ENCODE measurements at places on chromosomes 11 and 22. TPM values are rescaled to one million over a fixed set of nuclear protein-coding genes. Genes with fewer than 3 reads are reported as not detected.

- H3K27ac ChIP-seq: peak overlapping the region; percentile 96
- H3K36me3 ChIP-seq: no peaks in the 10 kb centered on the region
- DNase-seq: no peak
- H3K4me1 ChIP-seq: peaks cover 36% of the 10 kb centered on the region
- H3K27me3 ChIP-seq: no peaks in the 10 kb centered on the region
Observed at GRCh38 chr22:42080287-42080686, 787 bp downstream of the SMDT1 start.

DNA sequence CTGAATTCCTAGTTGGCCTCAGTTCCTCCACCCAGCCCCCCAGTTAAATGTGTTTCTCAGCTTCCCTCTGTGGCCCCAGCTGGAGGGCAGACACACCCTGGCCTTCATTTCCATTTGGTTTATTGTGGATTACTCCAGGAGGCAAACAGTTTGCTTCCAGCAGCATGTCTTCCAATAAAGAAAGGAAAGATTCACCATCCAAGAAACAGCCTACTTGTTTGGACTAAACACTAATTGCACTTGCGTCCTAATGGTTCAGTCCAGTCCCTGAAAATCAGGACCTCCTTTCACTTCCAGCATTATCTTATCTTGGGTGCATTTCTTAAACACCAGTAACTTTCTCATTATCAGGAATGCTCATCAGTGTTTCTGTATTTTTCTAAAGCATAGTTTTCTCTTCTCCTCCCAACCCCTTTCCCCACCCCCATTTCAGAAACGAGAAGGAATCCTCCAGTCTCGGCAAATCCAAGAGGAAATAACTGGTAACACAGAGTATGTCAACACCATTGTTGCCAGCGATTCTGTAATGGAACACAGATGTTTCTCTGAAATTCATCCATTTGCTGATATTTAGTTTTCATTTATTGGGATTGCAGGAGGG is 130.9 kb downstream of the PARVA start:
- no peaks in the 10 kb centered on the region for H3K4me1 ChIP-seq
- H3K4me3 ChIP-seq: no peak overlapping the region
- peak overlapping the region; percentile 32 for H3K27ac ChIP-seq
- no peaks in the 10 kb centered on the region for H3K27me3 ChIP-seq
- peaks cover 4% of the 10 kb centered on the region for H3K36me3 ChIP-seq

The CATSPER1 gene
- not detected for total RNA-seq

The ACR gene
- 0.85 TPM for total RNA-seq

DNA sequence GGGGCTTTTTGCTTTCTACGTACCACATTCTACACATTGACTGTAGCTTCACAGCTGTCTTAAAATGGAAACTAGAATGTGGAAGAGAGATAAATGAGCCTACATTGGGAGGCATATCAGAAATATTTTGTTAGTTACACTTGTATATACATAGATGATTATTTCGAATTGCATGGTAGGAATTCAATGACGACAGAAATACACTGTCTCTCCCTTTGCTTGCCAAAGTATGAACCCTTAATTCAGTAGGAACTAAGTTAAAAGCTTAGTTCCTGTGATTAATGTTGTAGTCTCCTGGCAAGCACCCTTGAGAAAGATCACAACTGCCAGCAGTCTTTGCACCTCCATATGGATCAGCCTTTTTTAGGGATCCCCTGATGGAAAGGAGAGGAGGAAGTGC is 10.1 kb downstream of the C11orf87 start:
- no peak overlapping the region for H3K27ac ChIP-seq
- no peaks in the 10 kb centered on the region for H3K27me3 ChIP-seq
- DNase-seq: no peak
- H3K36me3 ChIP-seq: no peaks in the 10 kb centered on the region
- no peak overlapping the region for H3K4me3 ChIP-seq

DNA sequence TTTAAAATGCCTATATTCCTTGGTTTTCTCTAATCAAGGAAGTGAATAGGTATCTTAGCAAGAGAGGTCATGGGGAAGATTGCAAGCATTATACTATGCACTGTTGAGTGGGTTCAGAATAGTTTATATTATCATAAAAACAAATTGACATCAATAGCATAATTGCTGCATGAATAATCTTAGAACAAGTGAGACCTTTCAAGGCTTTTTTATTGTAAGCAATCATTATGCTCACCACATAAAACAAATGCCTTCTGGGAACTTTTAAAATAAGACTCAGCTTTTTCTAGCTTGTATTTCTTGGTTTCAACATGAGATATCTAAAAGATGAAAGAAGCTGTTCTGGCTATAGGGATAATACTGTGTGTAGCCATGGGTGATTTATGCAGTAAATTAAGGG is 135.6 kb upstream of the ZC3H12C start:
- no peaks in the 10 kb centered on the region for H3K36me3 ChIP-seq
- no peak overlapping the region for H3K27ac ChIP-seq
- no peak overlapping the region for H3K4me3 ChIP-seq
- no peaks in the 10 kb centered on the region for H3K4me1 ChIP-seq

The MRGPRE gene
- total RNA-seq: not detected

- no peaks in the 10 kb centered on the region for H3K27me3 ChIP-seq
- no peak for DNase-seq
- H3K4me3 ChIP-seq: no peak overlapping the region
- H3K27ac ChIP-seq: no peak overlapping the region
- peaks cover 10% of the 10 kb centered on the region for H3K36me3 ChIP-seq
- H3K4me1 ChIP-seq: no peaks in the 10 kb centered on the region
Observed at GRCh38 chr22:24046024-24046423, 34.9 kb downstream of the CABIN1 start.

The CLCF1 gene
- total RNA-seq: 0.47 TPM
